Naive thymus-derived CD4-positive, alpha-beta T cell (primary cell): ENCODE measurements at places on chromosomes 7 and 10.
A peak's percentile ranks its signal among the peaks of the same experiment; 100 is the strongest.

DNA sequence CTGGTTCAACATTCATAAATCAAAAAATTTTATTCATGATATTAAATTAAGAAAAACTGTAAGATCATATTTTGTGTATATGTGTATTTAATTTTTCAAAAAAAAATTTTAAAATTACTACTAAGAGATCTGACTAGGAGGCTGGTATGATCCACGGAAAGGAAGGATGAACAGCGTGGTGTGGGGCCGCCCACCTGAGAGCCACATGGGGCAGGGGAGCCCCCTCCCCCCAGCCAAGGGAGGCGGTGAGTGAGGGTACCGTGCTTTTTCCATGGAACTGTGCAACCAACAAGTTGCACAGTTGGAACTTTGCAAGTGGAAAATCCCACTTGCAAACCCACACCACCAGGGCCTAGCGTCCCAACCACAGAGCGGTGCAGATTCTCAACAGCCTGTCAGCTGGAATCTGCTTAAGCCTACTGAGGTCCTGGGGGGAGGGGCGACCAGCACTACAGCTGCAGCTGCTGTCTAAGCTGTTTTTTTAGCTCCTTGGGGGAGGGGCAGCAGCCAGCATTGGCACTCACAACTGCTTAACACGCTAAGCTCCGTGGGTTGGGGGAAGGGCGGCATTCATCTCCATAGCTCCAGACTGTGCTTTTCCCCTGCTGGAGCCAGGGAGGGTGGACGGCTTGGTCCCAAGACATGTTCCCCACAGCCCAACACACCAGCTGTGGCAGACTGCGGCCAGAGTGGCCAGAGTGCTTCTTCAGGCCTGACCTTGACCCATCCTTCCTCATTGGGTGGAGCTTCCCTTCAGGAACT is 94.2 kb upstream of the IGFBP3 start:
- DNase-seq = no peak

- DNase-seq = no peak
These were observed 41.8 kb upstream of the TRIM8 start for GRCh38 chr10:102602272-102603045.

DNA sequence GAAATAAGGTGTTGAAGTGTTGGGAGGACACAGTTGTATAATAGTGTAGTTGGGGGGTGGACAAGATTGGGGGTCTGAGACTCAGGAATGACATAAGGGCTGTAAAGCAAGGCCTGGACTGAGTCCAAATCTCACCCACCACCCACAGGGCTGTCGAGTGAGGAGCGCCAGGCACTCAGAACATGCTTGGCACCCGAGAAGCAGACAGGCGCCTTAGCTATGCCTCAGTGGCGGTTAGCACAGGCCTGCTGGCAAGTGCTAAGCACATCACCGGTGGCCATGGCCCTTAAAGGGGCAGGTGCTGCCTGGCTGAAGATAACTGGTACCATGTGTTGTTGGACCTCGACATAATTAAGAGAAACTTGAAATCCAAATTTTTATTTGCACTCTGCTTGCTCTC is 90.7 kb downstream of the COL13A1 start:
- DNase-seq = no peak

GRCh38 chr7:115449689-115450088 is 527.8 kb downstream of the MDFIC start:
- DNase-seq = no peak

DNA sequence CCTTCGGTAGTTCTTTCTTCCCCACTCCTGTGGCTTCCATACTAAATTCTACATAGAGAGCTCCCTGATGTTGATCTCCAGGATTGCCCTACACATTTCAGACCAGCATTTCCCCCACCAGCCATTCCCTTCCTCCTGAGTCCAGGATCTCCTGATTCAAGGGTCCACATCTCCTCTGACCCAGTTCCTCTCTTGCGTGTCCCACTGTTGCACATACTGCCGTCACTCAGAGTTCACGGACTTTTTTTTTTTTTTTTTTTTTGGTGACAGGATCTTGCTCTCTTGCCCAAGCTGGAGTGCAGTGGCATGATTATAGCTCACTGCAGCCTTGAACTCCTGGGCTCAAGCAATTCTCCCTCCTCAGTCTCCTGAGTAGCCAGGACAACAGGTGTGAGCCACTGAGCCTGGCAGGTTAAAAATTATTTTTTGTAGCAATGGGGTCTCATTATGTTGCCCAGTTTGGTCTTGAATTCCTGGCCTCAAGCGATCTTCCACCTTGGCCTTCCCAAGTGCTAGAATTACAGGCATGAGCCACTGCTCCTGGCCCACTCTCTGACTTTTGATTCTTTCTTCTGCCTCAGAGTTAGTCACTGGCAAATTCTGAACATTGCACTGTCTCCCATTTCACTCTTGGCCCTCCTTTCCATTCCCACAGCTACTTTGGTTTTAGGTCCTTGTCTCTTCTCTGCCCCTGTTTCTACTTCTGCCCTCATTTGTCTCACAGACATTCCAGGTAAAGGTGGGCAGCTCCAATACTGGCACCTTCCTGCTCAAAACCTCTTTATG is 29.6 kb upstream of the ZRANB1 start:
- no peak for DNase-seq

DNA sequence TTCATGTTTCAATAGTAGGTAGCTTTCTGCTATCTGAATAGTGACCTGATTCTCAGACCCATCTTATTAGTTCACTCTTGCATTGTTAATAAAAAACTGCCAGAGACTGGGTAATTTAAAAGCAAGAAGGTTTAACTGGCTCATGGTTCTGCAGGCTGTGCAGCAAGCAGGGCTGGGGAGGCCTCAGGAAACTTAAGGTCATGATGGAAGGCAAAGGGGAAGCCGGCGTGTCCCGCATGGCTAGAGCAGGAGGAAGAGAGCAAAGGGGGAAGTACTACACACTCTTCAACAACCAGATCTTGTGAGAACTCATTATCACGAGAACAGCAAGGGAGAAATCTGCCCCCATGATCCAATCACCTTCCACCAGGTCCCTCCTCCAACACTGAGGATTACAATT is 185.2 kb upstream of the PITRM1 start:
- no peak for DNase-seq

DNA sequence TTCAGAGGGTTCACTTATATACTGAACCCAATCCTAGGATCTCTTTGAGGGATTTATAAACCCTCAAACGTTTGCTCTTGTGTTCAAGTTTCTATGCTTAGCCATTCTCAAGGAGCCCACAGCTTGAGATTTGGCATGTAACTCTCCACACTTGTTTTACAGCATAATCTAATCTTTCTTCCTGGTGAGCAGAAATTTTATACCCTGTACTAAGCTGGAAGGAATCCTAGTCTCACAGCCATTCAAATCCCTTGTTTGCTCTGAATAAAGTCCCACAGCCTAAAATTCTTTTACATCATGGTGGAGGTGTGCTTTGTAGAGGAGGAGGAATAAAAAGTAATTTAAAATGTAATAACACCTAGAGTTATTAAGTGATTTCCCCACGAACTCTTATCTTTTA is 5.3 kb upstream of the AGR2 start:
- no peak for DNase-seq

- DNase-seq = no peak
These were observed 225.2 kb upstream of the FZD1 start for GRCh38 chr7:91039033-91039432.

DNA sequence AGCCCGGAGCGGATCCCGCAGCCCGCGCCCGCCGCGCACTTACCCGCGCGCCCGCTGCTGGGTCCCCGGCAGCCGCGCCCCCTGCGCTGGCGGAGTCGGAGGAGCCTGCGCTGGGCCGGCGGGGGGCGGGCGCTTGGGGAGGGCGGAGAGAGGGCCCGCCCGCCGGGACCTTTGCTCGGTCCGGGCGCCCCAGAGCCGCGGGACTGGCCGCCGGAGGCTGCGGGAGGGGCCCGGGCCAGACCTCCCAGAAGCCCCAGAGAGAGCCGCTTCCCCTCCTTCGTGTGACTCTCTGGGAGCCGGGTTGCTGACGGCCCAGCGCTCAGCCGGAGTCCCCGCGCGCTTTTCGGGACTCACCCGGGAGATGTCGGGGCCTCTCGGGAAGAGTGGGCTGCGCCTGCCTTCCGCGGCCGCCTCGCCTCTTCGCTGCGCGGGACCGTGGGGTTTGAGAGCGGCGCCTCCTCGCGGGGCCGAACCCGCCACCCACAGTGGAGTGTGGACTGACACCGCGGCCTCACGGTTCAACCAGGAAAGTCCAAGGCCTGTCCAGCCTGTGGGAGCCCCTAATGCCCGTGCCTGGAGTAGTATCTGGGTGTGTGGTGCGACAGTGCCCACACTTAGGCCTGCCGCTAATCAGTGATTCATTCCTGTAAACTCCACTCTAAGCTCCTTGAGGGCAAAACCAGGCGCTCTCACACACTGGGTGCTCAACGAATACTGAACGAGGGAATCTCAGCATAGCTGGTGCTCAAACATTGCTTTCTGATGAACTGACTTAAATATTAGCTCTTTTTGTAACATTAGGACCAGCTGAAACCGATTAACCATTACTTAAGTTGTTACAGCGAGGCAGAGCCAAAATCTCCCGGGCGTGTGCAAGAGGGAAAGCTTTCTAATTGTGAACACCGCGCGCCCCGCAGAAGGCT is at the start of gene GSDME:
TSS of gene GSDME (minus strand) at position 112 of the 923 bp plus-strand sequence. CDS start 7,690 bp downstream, outside the sequence.
- no peak for DNase-seq

GRCh38 chr7:156669035-156669828 is 28.7 kb downstream of the RNF32 start:
- DNase-seq = no peak

GRCh38 chr10:52004342-52004949 is 305.1 kb upstream of the CSTF2T start:
- no peak for DNase-seq

GRCh38 chr7:142057101-142057500 is 54.4 kb upstream of the MGAM2 start:
- DNase-seq = no peak

- DNase-seq = peak; percentile 16
These were observed at the start of gene CHN2 for GRCh38 chr7:29194594-29195427. CHN2 (plus strand) TSS chr7:29194775.

DNA sequence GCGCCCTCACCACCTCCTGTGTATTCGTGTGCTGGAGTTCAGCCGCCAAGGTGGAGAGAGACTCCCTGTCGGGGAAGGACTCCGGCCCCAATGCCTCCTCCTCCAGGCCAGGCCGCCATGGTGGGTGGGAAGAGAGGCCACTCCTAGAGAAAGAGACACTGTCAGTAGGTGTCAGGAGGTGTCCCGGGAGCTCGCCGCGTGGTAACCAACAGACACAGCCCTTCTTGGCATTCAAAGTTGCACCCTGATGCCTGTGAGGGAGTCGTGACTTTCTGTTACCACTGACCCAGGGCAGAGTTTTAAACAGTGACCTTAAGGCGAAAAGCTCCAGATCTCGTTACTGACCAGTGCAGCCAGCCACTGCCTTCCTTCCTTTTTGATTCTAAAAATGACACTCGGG is 155.2 kb downstream of the CUX1 start:
- no peak for DNase-seq

- no peak for DNase-seq
These were observed 44.0 kb upstream of the PDLIM1 start for GRCh38 chr10:95334805-95335144.

DNA sequence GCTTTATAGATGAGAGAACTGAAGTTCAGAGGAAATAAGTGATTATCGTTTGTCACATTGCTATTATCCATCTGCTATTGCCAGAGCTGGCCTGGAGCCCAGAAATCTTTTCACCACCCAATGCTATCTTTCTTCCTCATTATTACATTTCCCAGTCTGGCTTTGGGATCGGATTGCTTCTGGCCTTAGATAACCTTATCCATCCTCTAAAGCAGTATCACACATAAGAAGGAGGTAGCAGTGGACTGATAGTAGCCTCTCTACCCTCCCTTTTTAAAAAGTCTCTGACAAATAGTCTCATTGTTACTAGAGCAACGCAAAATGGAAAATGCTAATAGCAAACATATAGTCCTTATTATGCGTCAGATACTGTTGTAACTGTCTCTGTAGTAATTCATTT is 1.3 kb upstream of the CLDN12 start:
- no peak for DNase-seq

GRCh38 chr10:72235544-72236279 is 19.6 kb upstream of the ASCC1 start:
- DNase-seq = no peak

- no peak for DNase-seq
These were observed 55.5 kb downstream of the ZNF277 start for GRCh38 chr7:112262036-112262435.

GRCh38 chr7:102875700-102876295 is 37.0 kb upstream of the LRRC17 start:
- DNase-seq = no peak

DNA sequence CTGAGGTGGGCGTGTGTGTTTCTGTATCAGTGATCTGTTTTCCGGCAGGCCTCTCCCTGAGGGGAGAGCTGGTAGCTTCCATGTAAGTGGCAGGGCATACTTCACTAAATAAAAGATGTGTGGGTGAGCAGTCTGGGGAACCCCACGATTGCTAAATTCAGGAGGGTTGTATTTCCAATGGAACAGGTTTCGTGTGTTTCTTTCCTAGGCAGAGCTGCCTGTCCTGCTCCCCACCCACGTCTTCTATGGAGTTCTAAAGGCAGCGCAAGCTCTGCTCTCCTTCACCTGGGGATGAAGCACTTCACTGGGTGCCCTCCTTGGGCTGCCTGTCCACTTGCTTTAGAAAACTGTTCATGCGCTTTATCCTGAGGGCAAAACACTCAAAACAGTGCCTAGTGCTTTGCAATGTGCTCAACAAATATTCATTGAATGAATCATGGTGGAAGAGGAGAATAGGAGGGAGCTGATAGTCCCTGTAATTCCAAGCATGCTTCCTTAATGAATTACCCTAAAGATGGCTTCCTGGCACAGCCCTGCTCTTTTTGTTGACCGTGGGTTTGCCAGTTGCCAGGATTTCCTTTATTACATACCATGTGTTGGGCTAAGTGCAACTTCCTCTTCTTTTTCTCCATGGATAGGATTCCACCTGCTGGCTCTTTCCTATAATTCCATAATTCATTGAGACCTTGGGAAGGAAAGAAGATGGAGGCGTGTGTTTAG is 50.6 kb upstream of the SRPK2 start:
- no peak for DNase-seq

DNA sequence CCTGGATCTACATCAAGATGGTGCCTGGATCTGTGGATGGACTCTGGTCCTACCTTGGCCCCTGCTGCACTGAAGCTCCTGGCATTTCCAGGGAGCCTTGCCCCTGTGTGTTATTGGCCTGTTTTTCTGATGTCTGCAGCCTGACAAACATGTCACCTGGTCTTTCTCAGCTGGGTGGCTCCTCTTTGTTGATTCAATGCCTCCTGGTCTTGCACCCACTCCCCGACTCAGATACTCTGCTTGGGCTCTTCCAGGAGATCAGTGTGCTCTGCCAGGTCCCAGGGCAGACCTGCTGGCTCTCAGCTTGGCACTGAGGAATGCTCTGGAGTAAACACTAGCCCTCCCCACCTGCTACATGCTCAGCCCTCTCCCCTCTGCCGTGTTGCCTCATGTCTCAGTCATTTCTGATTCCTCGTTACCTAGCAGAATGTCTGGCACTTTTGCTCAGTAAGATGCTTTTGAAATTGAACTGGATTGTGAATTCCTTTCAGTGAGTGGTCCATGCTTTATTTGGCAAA is 253.3 kb upstream of the BMPER start:
- DNase-seq = no peak

GRCh38 chr10:52121688-52122087 is 192.4 kb upstream of the DKK1 start:
- no peak for DNase-seq

- DNase-seq = no peak
These were observed 449.5 kb downstream of the PHTF2 start for GRCh38 chr7:78247910-78248689.

- DNase-seq = no peak
These were observed 20.9 kb downstream of the NUDCD3 start for GRCh38 chr7:44469461-44470134.

GRCh38 chr10:93445978-93446720 is 36.0 kb downstream of the MYOF start:
- DNase-seq = no peak
